ENCODE measurements at places on chromosomes 7 and 10.

- no peak for DNase-seq
These were observed 147.0 kb downstream of the PPP1R9A start for GRCh38 chr7:95054386-95054785.

GRCh38 chr7:157077986-157078644 is 60.6 kb upstream of the UBE3C start:
- no peak for DNase-seq

GRCh38 chr10:110474017-110474416 is 23.7 kb upstream of the DUSP5 start:
- no peak for DNase-seq

- DNase-seq, result no peak
These were observed 14.5 kb downstream of the ADCYAP1R1 start for GRCh38 chr7:31066516-31067130.

GRCh38 chr7:151809146-151809863 is 67.6 kb downstream of the PRKAG2 start:
- DNase-seq, result no peak

GRCh38 chr7:132380059-132380458 is 196.2 kb downstream of the PLXNA4 start:
- no peak for DNase-seq

DNA sequence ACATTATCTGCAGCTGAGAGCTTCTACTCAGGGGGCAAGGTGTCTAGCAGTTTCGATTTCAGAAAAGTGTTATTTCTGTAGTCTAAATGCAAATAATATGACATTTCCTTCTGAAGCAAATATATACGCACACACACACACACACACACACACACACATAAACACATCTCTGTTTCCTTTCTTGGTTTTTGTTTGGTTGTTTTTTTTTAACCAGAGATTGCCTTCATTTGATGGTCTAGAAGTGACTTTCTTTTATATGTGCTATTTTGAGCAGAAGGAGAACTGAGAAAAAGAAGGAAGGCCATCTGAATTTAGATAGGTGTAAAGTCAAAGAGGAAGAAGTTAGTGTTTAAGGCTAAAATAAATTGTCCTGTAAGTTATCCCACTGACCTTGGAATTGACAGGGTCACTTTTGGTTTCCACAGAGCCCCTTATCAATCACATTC is 142.2 kb downstream of the TRIL start:
- DNase-seq, result no peak

DNA sequence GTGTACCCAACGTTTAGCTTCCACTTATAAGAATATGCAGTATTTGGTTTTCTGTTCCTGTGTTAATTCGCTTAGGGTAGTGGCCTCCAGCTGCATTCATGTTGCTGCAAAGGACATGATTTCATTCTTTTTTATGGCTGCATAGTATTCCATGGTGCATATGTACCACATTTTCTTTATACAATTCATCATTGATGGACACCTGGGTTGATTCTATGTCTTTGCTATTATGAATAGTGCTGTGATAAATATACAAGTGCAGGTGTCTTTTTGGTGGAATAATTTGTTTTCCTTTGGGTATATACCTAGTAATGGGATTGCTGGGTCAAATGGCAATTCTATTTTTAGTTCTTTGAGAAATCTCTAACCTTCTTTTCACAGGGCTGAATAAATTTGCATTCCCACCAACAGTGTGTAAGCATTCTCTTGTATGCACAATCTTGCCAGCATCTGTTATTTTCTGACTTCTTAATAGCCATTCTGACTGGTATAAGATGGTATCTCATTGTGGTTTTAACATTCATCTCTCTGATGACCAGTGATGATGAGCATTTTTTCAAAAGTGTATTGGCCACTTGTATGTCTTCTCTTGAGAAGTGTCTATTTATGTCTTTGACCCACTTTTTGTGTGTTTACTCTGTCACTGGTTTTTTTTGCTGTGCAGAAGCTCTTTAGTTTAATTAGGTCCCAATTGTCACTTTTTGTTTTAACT is 72.5 kb upstream of the CC2D2B start:
- DNase-seq, result no peak

DNA sequence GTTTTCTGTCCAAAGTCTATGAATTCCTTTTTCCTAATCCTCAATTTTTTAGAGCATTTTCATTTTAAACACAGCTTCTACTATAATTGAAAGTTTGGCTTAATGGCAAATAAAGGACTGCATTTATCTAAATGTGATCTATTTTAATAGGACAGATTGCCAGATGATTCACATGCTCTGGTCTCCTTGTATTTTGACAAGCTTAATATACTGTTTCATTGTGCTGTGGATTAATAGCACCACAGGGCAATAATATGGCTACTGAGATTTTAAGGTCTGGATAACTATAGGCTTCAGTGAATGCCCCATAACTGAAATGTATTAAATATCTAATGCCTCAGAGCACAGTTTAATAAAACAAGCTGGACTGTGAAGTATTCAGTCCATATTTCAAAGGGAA is 1362.8 kb downstream of the XPNPEP1 start:
- no peak for DNase-seq
